Left renal cortex interstitium (tissue), 4 donors: ENCODE measurements at places on chromosomes 1 and 21.

- peak; percentile 35 for DNase-seq
Measured at GRCh38 chr1:87449348-87449963, 120.8 kb downstream of the LMO4 start.

DNA sequence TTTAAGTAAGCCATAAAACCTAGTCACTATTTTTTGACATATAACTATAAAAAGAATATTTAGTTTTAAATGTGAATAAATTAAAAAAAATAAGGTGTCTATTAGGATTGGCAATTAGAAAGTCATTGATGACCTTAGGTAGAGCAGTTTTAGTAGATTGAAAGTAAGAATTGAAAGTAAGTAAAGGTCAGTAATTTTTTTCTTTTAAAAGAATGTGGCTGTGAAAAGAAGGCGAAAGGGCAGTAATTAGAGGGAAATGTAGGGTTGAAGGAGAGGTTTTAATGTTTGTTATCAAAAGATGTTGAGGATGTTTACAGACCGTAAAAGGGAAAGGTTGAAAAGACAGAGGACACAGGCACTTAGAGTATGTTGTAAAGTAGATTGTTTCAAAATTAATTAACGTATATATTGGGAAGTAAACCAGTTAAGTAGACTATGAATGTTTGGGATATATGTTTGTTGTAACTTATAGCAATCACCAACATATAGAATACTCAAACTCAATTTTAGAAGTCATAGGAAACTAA lies 41.0 kb downstream of the ZFYVE9 start:
- DNase-seq: no peak

GRCh38 chr1:214380396-214380795 lies 99.4 kb downstream of the SMYD2 start:
- peak; percentile 38 for DNase-seq

GRCh38 chr1:154878371-154879037 lies 8.4 kb upstream of the KCNN3 start:
- DNase-seq: no peak

- DNase-seq: no peak
Measured at GRCh38 chr1:56820755-56821461, 1.7 kb upstream of the FYB2 start.

DNA sequence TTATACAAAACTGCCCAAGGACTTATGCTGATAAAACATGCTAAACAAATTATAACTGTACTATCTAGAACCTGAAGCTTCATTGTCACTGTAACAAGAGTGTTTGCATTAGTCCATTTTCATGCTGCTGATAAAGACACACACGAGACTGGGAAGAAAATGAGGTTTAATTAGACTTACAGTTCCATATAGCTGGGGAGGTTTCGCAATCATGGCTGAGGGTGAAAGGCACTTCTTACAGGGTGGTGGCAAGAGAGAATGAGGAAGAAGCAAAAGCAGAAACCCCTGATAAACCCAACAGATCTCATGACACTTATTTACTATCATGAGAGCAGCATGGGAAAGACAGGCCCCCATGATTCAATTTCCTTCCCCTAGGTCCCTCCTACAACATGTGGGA lies 100.4 kb downstream of the SPATA6 start:
- DNase-seq: no peak

DNA sequence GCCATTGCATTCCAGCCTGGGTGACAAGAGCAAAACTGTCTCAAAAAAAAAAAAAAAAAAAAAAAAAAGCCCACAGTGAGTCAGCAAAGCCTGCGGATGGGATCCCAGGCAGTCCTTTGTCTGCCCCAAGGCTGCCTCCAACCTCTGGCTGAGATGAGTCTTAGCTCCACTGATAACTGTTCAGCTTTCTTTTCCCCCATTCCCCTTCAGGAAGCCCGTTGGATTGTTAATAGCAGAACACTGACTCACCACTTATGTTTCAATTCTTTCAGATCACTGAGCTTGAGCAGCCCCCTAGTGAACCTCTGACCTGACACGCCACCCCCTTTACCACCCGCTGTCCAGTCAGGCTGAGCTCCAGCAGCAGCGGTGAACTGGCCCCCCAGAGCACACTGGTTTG lies 57.5 kb downstream of the ERG start:
- no peak for DNase-seq
